Bronchial smooth muscle cell (primary cell): ENCODE measurements at places on chromosomes 7 and 10. TPM values are rescaled to one million over a fixed set of nuclear protein-coding genes. Genes with fewer than 3 reads are reported as not detected.

The HOXA6 gene
- total RNA-seq, result 0.09 and 0.16 TPM in 2 replicates

The PDGFA gene
- total RNA-seq, result 2.8 and 5.0 TPM in 2 replicates

The MUC12 gene
- 0.32 and 0.34 TPM in 2 replicates for total RNA-seq

The CACNB2 gene
- total RNA-seq, result 1.2 and 1.3 TPM in 2 replicates

The ZNF398 gene
- 3.9 and 4.6 TPM in 2 replicates for total RNA-seq

The SFTPA1 gene
- total RNA-seq, result not detected in 2 replicates
